Activated T-helper 1 cell treated with anti-CD3 and anti-CD28 coated beads, Interleukin-12 subunit alpha, Interleukin-12 subunit beta, Interleukin-2, Interleukin-4 antibody, amounts not matched to agents 30 ng/mL and 10 ng/mL and 1 ng/mL, durations not matched to agents 14 hours and 24 hours and 36 hours (primary cell): ENCODE measurements at places on chromosomes 2 and 18.
A peak's percentile ranks its signal among the peaks of the same experiment; 100 is the strongest.

DNA sequence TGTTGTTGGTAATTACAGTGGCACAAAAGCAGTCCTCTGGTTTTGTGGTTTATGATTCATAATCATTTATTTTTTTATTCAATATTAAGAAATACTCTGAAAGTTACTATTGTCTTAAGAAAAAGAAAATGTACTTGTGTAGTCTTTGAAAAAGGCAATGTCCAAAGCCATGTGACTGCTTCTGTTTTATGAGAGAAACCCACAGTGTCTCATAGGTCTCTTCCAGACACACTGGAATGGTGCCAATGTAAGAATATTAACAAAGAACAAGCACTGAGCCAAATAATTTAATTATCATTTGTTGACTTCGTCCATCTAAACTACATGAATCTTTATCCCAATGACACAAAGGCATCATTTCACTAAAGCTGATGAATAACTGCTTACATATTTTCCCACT, 62.5 kb downstream of the RPRM start:
- DNase-seq: no peak

GRCh38 chr2:127621981-127622431, 23.9 kb upstream of the GPR17 start:
- DNase-seq: no peak

DNA sequence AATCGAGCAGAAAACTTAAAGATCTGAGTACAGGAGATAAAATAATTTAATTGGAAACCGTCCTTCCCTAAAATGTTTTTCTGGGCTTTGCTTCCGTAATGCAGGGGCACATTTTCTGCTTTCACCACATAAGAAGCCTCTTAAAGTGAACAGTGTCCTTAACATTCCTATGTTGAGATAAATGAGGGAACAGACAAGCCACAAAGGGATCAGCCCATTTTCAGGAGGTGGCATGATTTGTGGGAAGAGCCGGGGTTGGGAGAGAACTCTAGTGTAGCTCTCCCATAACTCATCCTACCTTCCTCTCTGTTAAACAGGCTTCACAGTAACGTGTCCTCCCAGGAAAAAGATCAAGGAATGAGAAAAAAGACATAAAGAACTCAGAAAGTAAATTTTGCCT, 56.9 kb upstream of the ACVR1C start:
- no peak for DNase-seq

GRCh38 chr2:118747066-118747465, 100.4 kb downstream of the EN1 start:
- no peak for DNase-seq

- peak; percentile 46 for DNase-seq
Observed at GRCh38 chr18:63518178-63519012, 23.8 kb upstream of the SERPINB12 start.

DNA sequence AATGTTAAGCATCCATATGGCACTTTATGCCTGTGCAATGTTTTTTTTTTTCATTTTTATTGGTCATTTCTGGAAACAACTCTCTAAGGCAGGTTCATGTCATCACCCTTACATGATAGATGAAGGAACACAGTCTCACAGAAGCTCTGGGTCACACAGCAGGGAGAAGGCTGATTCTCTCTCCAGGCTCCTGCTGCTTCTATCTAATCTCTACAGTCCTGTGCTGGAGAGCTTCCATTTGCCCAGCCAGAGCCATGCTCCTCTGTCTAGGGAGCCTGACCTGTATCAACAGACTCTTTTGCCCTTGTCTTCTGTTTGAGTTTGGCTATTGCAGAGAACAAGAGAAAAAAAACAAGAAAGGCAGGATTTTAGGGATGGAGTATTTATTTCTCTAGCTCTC, 584.8 kb downstream of the MBD2 start:
- no peak for DNase-seq

GRCh38 chr2:128442053-128442751, 123.5 kb upstream of the HS6ST1 start:
- DNase-seq: no peak

DNA sequence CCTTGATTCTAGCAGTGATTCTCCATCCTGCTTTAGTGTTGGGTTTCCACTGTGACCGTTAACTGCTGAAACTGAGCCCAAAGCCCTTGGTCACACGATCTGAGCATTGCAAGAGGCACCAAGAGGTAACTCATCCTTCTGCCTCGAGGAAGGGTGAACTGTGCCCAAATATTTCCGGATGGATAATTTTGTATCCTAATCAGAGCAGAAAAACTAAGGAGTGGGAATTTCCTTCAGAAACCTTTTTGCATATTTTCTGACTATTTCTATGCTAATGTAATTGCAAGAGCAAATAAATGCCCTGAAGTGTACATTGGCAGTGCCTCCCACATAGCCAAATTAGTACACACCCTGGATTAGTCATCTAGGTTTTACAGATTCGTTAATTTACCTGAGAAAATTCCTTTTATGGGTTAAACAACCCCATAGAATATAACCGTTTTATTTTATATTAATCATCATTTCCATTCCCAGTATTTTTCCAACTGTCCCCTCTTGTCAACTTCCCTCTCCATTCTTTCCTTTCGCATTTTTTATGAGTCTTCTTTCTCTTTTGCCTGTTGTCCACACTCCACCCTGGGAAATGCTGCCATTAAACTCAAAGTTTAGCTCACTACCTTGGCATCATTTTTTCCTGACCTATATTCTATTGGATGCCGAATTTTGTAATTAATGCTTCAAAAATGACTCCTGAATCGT, 31.7 kb upstream of the COBLL1 start:
- DNase-seq: no peak

- no peak for DNase-seq
Observed at GRCh38 chr18:37306432-37306831, 259.2 kb downstream of the CELF4 start.

DNA sequence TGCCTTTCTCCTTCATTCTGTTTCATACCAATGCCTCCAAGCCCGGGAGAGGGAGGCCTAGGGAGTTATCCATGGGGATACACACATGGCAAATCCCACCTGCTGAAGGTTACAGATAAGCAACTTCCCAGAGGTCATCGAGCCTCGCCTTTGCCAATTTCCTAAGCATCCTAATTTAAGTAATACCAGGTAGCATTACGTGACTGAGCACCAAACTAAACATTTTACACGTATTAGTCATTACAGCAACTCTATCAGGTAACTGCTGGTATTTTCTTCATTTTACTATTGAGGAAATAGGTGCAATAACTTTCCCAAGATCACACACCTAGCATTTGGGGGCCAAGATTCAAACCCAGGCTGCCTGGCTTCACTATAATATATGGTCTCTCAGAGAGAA, 30.1 kb upstream of the BZW1 start:
- no peak for DNase-seq

DNA sequence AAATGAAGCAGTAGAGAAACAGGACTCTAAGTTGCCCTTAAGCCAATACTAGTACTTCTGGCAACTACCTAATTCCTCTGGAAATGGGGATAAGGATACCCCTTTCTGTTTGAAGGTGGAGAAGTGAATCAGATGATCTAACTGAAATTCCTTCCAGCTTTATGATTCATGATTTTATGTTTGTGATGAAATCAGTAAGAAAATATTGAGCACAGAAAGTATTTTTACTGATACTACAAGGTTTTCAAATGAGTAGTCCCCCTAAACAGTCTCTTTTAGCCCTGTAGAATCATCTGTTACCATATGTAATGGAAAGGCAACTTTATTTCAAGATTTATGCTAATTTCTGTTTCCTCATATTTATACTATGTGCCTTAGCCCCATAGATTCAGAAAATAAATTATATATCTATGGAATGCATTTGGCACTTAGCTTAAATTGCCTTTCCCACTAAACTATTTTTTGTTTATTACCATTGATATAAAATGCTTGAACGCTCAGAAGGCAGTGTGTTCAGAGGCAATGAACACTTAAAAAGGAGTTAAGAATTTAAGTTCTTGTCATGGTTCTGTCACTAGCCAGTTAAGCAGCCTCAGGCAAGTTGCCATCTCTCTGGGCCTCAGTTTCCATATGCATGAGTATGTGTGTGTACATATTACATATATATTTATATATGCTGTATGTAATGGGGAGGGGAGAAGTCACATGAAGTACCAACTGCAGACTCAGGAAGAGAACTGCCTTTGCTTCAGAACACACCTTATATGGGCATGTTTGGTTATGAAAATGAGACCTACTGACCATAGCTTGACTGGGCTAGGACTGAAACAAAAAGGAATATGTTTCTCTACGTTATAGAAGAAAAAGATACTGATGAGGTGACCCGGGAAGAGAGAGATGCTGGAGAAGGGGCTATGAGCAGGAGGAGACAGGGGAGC, 97.7 kb downstream of the CDC42EP3 start:
- no peak for DNase-seq

DNA sequence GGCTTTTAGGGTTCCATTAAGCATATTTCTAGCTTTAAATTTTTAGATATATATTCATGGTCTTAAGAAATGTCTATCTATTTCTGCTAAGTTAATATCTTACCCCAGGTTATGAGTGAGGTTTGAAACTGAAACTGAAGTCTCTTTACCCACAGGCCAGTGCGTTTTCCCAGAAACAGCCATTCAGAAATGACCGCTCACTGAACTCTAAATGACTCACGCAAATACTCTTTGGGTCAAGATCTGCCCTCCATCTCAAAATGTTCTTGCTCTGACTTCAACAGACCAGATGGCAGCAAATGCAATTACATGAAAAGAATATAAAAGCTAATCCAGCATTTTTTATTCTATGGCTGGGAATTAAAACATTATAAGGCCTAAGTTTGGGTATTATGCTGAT, 315.2 kb downstream of the TDRD15 start:
- DNase-seq: no peak

DNA sequence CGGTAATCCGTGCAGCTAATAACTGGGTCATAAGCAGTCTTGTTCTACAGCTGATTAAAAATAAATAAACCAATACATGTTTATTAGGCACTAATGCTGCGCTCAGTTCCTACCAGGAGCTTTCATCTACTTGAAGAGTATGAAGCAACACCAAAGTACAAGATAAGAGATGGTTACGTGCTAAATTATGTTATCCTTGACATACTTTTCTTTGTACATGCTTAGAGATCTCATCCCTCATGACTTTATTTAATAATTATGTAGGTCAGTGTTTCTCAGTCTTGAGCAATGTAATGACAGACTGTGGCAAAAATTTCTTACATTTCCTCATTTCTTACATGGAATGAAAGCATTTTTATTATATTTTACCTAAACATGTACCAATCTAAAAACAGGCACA, 54.6 kb upstream of the COBLL1 start:
- DNase-seq: no peak

DNA sequence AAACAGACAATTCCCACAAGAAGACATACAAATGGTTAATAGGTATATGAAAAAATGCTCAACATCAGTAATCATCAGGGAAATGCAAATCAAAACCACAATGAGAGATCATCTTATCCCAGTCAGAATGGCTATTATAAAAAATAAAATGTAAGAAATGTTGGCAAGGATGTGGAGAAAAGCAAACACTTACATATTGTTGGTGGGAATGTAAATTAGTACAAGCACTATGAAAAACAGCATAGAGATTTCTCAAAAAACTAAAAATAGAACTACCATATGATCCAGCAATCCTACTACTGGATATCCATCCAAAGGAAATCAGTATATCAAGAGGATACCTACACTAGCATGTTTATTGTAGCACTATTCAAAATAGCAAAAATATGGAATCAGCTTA, 186.6 kb downstream of the NOL4 start:
- no peak for DNase-seq
